ENCODE measurements at places on chromosomes 5 and 9.

GRCh38 chr9:134227451-134228411 lies 63.4 kb upstream of the RNU6ATAC start:
- DNase-seq = no peak

DNA sequence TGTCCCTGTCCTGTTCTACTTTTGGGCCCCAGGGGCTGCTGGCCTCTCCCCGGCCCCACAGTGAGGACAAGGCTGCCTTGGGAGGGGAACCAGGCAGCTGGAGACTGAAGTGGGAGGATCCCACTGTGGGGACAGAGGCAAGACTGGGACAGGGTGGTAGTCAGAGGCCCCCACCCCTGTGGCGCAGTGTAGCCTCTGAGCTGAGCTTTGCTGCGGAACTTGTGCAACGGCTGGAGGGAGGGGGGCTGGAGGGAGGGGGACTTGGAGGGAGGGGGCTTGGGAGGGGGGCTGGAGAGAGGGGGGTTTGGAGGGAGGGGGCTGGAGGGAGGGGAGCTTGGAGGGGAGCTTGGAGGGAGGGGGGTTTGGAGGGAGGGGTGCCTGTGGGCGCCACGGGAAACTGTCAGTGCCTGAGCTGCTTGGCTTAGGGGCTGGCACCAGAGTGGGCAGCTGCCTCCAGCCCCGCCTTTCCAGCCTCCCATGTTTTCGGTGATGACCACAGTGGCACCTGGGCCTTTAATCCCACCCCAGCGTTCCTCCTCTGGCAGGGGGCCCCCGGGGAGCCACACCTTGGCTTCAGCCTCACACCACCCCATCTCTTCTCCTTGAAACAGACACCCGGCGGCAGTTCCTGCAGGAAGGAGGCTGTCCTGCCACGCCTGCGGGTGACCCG lies 2.3 kb upstream of the FUT7 start:
- no peak for DNase-seq

- DNase-seq = no peak
Measured at GRCh38 chr9:4366591-4367330, 66.9 kb upstream of the GLIS3 start.

- no peak for DNase-seq
Measured at GRCh38 chr9:91312717-91313325, 48.9 kb downstream of the AUH start.

DNA sequence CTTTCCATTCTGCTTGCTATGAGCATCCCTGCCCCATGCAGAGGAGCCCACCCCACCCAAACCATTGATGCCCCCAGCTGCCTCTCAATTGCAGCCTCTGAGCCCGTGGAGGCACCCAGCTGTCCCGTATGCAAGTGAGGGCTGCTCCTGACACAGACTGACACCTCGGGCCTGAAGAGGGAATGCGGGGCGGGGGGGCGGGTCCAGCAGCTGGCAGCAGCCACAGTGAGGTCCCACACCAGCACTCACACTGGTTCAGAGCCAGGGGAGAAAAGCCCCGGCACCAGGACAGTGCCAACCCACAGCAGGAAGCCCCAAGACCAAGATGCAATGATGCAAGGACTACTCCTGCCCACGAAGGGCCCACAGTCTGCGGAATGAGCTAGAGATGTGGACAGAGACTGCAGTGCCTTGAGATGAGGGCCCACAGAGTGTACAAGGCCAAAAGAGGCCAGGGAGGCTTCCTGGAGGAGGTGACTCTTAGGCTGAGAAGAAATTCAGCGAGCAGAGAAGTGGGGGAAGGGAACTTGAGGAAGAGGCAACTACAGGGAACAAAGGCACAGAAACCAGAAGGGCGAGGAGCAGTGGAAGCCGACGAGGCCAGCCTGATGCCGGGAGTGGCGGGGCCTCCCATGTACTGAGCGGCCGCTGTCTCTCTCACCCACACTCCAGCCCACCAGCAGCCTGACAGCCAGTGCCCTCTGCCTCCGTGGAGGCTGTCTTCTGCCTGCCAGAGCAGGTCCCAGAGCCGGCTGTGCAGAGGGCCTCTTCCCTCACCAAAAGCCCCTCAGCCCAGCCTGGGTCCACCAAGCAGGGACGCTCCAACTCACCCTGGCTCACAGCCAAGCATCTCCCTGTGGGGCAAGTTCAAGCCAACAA lies 9.2 kb downstream of the EEIG1 start:
- no peak for DNase-seq

DNA sequence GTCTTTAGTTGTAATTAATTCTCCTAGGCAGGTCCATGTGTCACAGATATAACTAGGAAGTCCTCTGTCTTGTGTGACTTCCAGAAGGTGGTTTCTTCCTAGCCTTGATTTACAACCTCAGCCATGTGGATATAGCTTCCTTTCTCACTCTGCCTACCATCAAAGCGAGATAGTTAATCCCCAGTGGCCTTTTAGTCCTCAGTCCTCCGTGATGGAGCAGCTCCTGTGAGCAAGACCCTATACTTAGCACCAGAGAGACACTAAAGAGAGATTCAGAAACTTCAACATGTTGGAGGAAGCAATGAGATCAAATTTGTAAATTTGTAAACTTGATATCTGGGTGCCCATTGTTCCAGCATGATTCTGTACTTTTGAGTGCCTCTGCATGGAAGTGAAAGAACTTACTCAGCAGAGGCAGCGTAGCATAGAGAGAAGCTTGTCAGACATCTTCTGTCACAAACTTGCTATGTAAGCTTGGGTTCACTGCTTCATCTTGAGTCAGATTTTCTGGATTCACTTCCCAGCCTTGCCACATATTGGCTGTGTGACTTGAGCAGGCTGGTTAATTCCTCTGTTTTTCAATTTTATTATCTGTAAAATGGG lies 170.2 kb upstream of the NR3C1 start:
- no peak for DNase-seq

- DNase-seq = no peak
Measured at GRCh38 chr5:92879806-92880543, 701.0 kb downstream of the NR2F1-AS1 start.

DNA sequence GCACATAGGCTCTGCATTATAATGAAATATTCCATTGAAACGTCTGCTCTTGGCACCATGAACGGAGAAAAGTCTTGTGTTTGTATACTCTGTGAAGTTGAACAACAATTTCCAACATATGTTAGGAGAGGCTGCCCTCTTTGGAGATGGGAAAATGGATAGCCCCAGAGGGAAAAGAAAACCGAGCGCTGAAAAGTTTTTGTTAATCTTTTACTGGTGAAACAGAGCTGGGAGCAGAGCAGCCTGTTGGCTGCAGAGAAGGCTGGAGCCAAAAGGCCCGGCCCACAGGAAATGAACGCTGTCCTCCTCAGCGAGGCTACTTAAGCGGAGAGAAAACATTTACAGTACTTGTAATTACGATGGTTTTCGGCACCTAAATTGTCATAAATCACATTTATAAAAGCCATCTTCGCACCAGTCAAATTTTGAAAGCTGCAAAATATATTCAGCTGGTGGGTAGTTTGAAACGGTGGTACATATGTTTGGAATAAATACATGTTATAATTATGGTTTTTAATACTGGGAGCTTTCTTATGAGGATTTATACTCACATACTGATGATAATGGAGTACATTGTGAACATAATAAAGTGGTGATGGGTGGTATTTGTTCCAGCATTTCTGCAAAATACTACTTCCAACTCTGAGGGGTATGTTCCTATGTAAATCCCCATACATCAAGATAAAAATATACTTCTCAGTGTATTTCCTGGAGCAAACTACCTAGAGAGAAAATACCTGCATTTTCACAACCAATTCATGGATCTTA lies 129.6 kb upstream of the CNTLN start:
- no peak for DNase-seq

DNA sequence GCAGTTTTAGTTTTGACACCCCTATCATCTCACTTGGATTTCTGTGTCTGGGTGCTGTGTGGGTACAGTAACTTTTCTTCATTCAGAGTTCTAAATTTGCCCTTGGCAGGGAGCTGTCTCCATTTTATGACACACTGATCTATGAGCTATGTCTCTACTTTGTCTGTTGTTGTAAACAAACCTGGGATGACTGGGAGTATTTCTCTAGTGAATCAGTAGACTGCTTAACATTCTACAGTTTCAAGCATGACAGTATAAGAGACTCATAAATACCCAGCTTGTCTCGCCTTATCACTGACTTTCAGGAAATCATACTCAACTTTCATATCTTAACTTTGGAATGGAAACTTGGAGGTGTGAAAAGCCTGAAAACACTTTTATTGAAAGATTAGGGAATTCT lies 212.1 kb upstream of the NUDT12 start:
- no peak for DNase-seq

- DNase-seq = no peak
Measured at GRCh38 chr5:54083851-54084250, 226.5 kb downstream of the ARL15 start.

- DNase-seq = no peak
Measured at GRCh38 chr9:91560301-91560700, 136.7 kb upstream of the NFIL3 start.

DNA sequence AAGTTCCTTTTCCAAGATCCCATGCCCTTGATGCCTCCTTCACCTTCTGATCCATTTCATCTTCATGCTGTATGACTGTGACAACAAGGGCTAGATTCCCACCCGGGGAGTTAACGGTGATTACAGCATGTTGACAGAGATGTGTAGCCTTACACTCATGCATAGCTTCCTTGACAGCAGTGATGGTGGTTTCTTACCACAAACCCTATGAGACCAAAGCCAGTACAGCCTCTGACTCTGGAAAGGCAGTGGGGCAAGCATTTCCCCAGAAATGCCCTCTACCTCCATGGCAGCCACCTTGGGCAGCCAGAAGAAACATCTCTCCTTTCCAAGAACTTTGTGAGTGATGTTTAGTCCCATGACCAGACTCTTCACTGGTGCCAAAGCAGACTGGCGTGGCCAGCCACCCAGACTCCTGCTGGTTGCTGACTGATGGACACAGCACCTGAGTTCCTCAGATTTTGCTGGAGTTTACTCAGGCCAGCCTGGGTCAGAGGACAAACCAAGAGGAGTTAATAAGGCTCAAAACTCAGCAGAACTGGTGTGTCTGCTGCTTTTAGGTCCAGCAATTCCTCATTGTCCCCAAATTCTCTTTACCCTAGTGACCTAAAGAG lies 199.7 kb upstream of the SLC27A6 start:
- DNase-seq = no peak

DNA sequence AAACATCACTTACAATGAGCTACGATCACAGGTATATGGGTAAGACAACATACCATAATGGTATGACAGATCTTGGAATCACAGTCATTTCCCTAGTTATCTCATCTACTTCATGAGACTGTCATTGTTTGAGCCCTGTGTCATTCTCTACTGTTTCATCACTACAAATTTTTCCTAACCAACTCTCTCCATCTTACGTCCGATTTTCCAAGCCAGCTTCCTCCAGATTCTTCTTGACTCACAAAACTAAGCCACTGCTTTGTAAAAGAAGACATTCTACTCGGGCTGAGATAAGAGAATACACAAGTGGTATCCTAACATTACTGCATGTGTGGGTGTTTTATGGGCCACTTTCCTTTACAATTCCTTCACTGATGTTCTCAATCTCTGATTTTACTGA lies 49.6 kb downstream of the SERINC5 start:
- no peak for DNase-seq

GRCh38 chr5:81292130-81292529 lies 9.3 kb upstream of the ZCCHC9 start:
- DNase-seq = no peak

GRCh38 chr5:136027311-136027710 lies 1.5 kb upstream of the TGFBI start:
- DNase-seq = no peak

GRCh38 chr9:137421838-137422603 lies 941 bp downstream of the EXD3 start:
- no peak for DNase-seq

- no peak for DNase-seq
Measured at GRCh38 chr9:90054810-90055209, 450.0 kb downstream of the GADD45G start.

- no peak for DNase-seq
Measured at GRCh38 chr9:137354845-137355760, 53.0 kb upstream of the NRARP start.

DNA sequence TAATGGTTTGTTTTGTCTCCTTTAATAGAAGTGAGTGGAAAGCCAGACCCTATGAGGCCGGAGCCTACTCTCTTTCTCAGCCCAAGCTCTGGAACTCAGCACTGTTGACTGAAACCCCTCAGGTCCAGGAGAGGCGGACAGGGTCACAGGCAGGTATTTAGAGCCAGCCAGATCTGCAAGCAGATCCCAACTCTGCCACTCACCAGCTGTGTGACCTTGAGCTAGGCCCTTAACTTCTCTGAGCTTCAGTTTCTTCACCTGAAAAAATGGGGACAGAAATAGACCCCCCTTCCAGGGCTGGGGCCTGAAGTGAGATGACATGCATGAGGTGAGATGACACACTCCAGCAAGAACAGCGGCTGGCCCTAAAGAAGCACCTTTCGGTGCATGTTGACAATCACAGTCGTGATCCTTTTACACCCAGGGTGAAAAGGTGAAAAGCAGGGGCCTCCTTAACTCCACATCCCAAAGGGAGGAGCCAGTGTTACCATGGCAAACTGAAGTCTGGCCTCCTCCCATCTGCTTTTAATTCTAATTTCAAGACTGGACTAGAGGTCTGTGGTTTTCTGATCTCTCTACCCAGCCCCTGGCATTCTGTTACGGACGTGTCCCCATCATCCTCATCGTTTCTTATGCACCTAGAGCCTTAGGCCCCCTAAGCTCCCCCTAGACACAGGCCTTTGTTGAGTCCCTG lies 27.2 kb downstream of the MORN5 start:
- no peak for DNase-seq

- no peak for DNase-seq
Measured at GRCh38 chr9:35274993-35275392, 113.2 kb downstream of the UNC13B start.

DNA sequence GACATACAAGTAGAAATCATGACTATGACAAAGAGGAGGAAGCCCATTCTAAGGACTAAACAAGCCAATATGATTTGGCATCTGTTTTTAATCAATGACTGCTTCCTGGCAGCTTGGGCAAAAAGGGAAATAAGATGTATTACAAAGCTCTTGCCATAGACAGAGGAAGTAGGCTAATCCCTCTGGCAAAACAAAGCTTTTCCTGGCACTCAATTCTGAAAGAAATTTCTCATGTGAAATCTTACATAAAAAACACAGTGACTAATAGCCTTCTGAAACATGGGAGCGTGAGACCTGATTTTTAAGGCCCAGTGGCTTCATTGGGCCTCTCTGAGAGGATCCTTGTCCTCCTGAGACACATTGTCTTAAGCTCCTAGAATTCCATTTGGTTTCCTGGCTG lies 93.6 kb downstream of the COL23A1 start:
- DNase-seq = no peak

DNA sequence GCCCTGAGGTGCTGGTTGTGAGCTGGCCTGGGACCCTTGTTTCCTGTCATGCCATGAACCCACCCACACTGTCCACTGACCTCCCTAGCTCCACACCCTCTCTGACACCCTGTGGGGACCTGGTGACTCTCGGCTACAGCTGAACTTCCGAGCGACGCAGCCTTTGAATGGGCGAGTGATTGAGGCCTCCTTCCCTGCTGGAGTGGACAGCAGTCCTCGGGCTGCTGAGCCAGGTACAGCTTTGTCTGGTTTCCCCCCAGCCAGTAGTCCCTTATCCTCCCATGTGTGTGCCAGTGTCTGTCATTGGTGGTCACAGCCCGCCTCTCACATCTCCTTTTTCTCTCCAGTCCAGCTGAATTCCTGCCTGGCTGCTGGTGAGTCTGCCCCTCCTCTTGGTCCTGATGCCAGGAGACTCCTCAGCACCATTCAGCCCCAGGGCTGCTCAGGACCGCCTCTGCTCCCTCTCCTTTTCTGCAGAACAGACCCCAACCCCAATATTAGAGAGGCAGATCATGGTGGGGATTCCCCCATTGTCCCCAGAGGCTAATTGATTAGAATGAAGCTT lies 6.1 kb downstream of the CA9 start:
- no peak for DNase-seq

GRCh38 chr9:129436751-129437625 lies 183.9 kb downstream of the C9orf50 start:
- no peak for DNase-seq

GRCh38 chr5:168592014-168592368 lies 12.8 kb upstream of the PANK3 start:
- DNase-seq = no peak
